ENCODE measurements at places on chromosomes 4 and X.

GRCh38 chr4:12207396-12207795, 778.7 kb upstream of the HS3ST1 start:
- DNase-seq, result no peak

GRCh38 chrX:155086202-155086840, 15.0 kb downstream of the BRCC3 start:
- no peak for DNase-seq

DNA sequence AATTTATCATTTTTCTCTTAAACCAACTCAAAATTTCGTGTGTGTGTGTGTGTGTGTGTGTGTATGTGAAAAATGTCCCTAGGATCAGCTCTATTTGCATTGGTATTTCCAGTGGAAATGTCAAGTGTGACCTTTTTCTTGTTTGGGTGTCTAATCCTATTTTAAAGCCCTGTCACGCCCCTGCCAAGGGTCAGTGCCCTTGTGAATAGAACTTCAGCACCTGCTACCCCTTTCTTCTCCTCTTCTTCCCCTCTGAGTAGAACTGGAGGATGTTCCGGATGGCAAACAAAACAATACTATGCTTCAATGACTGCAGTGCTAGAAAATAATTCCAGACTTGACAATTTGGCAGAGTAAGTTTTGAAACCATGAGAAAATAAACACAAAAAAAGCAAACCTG, 67.3 kb downstream of the SPRY1 start:
- no peak for DNase-seq

DNA sequence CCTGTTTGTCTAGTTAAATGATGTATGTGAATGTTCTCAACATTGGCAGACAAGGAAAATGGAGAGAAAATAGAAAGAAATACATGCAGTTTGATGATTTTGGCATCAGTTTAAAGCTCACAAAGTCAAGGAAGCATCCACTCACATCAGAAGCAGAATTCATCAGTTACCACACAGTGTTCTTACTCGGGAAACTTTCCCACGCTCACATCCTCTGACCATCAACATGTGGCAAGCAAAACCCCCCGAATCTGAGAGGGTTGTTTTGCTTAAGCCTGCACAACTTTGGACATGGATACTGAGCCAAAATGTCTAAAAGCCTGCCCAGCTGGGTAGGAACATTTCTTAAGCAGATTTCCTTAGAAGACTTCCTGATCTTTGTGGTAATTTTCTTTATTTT, 407.6 kb downstream of the ANKRD50 start:
- DNase-seq, result no peak

All from 8988T (cell line).